ENCODE measurements at places on chromosomes 2 and 18. TPM values are rescaled to one million over a fixed set of nuclear protein-coding genes. Genes with fewer than 3 reads are reported as not detected.

Gene SERPINB7
- 0.30 TPM for total RNA-seq

Gene TMEM178A
- not detected for total RNA-seq

Gene CHRND
- not detected for total RNA-seq

Gene STPG4
- total RNA-seq = not detected

Gene SIGLEC15
- not detected for total RNA-seq
